ENCODE measurements at places on chromosomes 5 and 9.

DNA sequence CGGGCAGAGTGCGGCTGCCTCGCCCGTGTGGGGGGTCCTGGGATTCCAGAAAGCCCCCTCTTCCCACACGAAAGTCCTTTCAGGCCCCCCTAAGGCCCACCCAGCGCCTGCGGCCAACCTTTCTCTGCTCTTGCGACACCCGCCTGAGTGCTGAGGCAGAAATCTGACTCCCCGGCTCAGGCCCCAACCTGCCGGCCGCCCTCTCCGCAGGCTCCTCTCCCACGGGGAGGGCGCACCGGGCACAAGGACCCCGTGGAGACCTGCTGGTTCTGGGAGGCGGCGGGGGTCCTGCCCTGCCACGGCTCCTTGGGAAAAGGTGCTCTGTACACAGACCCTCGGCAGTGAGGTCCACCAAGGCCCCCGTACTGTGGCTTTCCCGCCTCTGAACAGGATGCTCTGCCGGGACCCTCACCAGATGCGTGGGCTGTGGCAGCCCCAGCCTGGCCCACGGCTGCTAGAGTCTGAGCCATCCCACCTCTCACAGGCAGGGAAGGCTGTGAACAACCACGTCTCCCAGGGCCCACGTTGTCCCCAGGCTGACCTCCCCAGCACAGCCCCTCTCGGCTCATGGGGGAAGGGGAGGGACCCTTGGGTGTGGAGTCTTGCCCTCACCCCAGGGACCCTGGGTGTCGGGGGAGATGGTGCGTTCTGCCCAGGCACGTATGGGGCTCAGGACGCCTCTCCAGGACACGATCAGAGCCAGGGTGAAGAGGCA, 41.5 kb upstream of the EGFL7 start:
- DNase-seq, result no peak

GRCh38 chr5:4212981-4213819, 617.6 kb downstream of the IRX1 start:
- no peak for DNase-seq

GRCh38 chr9:138037140-138037539, 159.6 kb downstream of the CACNA1B start:
- no peak for DNase-seq

- no peak for DNase-seq
Observed at GRCh38 chr9:87824216-87824875, 58.3 kb upstream of the SPATA31E1 start.

GRCh38 chr5:36150676-36151433, 832 bp downstream of the LMBRD2 start:
- DNase-seq, result peak; percentile 38

DNA sequence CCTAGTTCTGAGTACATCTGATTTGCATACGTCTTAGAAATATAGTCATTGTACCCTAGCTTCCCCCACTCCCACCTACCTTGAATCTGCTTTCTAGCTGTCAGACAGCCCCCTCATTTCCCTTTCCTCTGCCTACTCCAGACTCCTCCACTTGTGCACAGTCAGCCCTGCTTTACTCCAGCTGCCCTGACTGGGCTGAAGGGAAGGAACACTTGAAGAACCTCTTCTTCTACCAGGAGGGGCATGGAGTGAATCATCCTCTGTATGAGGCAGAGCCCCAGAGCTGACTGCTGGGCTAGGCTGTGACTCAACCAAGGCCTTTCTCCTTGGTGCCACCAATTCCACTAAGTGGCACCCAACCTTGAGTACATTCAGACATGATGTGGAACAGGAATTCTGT, 18.1 kb upstream of the ZFR start:
- DNase-seq, result no peak

DNA sequence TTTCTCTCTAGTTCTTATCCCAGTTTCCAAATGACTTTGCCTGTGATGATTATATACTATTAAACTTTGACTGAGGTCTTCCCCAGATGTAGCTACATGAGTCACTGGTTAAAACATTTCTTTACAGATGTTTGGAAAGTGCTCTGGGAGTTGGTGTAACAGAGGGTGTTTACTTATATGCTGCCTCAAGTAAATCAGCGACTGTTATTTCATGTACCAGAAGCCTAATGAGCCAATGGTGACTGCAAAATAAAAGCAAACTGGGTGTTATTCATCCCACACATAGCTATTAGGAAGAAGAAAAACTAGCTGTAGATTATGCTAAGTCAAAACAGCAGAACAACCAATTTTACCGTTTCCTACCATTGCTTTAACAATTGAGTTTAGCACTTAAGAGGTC, 929.7 kb upstream of the SEMA6A start:
- no peak for DNase-seq

- DNase-seq, result no peak
Observed at GRCh38 chr9:81594415-81594814, 94.9 kb downstream of the TLE1 start.

GRCh38 chr9:14103115-14103514, 210.8 kb downstream of the NFIB start:
- DNase-seq, result no peak

DNA sequence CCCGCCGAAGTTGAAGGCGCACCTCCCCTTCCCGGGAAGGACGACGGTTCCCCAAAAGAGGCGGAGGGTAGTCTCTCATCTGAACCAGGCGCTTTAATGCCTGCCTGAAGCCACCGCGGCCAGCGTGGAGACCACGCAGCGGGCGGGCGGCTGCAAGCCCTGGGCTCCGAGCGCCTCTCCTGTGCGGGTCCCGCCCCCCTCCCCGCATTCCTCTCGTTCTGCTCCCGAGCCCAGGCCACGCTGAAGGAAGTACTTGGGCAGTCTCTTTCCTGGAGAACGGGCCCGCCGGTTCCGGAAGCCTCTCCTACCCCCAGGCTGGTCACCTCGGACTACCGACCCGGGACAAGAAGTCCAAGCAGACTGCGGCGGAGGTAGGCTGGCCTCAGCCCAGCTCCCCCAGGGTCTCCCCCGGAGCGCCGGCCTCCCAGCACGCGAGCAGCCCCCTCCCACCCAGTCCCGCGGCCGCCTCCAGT, 571 bp downstream of the PPIC start:
- peak; percentile 16 for DNase-seq

GRCh38 chr9:83307066-83307724, 231.0 kb downstream of the FRMD3 start:
- DNase-seq, result no peak

GRCh38 chr9:78296201-78296892, 578 bp upstream of the PSAT1 start:
- peak; percentile 27 for DNase-seq

DNA sequence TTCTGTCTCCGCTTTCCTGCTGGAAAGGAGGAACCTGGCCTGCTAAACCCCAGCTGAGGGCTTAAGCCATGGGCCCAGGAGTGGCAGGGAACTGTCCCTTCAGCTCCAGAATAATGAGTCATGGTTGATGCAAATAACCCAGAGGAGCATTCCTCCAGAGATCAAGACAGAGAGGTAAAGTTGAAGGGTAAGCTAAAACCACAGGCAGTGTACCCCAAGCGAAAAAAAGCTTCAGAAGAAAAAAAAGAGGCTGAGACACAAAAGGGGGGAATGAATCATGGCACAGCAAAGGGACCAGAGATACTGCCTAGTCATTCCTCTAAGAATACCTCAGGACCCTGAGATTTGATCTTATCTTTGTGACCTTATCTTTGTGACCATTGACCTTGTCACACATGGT, 199.5 kb upstream of the TAS2R1 start:
- no peak for DNase-seq

GRCh38 chr5:71986101-71986500, 121.2 kb upstream of the MAP1B start:
- no peak for DNase-seq

DNA sequence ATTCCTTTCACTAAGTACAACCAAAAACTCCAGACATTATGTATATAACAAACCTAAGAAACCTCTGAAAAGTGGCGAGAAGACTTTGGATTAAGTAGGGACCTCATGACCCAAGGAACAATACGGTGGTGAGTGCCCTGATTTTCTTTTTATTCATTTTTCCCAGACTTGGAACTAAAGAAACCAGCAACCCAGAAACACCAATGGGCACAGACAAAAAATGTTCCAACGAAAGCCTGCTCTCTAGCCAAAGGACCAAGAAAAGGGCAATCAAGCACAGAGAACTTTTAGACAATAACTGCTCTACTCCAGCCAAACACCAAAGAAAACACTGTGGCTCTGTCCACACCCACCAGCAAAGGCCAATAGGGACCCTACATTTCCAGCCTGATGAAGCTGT, 66.2 kb upstream of the SSBP2 start:
- no peak for DNase-seq

- no peak for DNase-seq
Observed at GRCh38 chr5:172940268-172941066, 18.8 kb upstream of the RPL26L1 start.

DNA sequence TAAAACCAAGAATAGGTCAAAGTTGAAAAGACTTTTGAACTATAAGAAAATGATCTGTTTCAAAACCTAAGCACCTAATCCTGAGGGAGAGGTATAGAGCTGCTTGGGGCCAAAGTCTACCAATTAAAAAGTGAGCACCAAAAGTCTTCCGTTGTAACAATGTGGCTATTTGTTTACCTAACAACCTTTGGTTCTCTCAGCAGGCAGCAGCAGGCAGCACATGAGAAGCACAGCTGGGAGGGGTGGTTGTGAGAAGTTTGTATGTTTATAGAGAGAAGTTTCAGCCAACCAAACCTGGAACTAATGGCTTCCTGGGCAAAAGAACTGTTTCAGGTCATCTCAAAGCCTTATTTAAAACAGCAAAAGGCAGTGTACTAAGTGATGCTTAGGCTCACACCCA, 59.8 kb upstream of the TBC1D9B start:
- no peak for DNase-seq

- DNase-seq, result peak; percentile 28
Observed at GRCh38 chr9:135281791-135282737, 194.6 kb downstream of the OLFM1 start.

DNA sequence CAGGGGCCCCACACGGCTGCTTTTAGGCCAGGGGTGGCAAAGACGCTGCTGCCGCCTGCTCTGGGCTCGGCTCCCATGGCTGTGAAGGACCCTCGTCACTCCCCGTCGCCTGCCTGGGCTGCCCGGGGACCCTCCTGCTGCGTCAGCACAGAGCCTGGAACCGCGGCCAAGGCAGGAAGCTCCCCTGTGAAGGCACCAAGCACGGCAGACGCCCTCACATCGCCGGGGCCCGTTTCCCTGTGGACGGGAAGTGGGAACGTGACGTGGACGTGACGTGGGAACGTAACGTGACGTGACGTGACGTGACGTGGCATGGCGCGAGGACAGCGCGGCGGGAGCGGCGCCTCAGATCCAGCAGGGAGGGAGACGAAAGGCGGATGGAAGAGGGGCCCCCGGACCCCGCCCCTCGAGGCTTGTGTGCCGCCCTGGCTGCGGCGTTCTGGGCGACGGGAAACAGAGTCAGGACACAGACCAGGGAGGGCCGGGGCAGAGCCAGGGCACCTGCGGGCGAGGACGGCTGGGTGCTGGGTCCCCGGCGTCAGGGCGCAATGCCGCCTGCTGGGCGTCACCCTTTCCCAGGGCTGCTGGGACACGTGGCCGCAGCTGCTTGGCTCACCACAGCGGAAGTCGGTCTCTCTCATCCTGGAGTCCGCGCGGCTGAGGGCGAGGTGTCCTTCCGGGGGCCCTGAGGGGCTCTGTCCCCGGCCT, 53.1 kb downstream of the MRPL36 start:
- DNase-seq, result no peak

DNA sequence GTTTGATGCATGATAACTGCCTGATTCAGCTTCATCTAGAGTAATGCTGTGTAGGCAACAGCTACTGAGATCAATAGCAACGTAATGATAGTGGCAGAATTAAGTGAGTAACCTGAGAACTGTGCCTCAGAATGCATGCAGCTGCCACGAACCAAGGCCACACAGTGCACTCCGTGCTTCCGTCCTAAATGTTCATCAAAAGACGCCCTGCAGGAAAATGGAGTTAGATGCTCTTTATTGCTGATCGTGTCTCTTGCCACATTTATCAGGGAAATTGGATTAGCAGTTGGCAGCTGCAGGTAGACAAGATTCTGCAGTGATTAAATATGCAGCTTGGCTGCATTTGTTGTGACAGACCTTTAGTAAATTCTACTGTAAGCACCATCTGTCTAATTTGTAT, 107.7 kb upstream of the TLX3 start:
- DNase-seq, result no peak

DNA sequence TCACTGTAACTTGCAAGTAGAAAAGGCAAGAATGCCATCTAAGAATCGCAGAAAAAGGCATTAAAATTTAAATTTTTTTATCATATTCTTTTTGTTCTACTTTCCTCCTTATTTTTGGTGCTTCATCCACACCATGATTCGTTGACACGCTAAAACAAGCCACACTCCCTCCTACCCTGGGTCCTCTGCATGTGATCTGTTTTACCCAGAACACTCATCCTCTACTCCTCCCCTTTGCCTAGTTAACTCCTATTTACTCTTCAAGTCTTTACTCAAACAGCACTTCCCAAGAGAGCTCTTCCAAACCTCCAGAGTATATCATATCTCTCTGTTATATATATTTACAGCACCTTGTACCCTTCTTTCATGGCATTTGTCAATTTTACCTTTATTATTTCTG, 61.4 kb upstream of the SRP19 start:
- no peak for DNase-seq

DNA sequence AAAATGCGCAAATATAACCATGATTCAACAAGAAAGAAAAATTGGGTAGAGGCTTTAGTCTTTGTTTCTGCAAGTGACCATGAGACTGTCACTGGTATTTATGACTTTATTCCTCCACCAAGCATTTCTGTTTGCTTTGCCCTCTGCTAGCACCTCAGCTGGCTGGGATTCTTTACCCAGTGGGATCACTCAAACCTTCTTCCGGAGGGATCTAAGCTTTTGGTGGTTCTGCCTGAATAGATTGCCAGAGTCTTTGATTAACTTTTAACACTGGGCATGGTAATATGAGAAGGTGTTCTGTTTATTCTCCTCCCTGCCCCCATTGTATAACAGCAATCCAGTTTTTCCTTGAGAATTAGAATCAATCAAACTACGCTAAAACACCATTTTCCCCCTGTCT, 59.1 kb upstream of the FBN2 start:
- DNase-seq, result no peak

DNA sequence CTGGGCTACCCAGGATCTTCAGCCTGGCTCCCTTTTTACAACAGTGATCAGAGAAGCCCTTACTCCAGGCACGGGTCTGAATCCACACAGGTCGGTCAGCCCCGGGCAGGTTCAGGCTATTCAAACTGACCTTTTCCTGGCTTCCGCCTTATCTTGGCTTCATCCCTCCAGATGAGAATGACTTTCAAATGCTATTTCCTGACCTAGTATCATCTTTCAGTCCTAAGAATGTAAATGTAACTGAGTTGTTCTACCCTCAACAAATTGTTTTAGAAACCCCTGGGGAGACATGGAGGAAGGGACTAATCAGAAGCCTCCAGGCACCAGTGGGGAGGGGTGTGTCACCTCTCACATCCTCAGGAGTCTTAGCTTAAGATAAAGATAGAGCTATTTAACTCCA, 213.2 kb downstream of the EPB41L4A start:
- DNase-seq, result no peak

DNA sequence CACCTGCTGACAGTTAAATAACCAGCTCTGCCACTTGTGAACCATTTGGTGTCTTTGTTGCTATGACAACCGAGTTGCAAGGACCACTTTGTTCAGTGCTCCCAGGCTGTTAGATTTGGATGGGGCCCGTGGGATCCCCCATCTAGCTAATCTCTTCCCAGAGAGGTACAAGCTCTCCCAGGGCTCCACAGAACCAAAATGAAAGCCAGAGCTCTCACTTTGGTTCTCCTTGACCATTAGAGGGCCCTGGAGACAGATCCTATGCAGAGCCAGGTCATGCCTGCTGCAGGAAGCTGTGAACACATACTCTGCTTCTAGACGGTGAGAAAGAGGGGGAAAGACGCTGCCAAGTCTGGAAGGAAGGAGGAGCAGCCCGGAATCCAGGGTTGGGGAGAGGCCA, 224.6 kb downstream of the GABBR2 start:
- DNase-seq, result no peak

GRCh38 chr9:122190597-122191381, 31.1 kb downstream of the MORN5 start:
- DNase-seq, result no peak

Data from GM06990 (cell line).